ENCODE measurements at places on chromosomes 3 and 15.

GRCh38 chr15:83057696-83058376 is 9.2 kb downstream of the BTBD1 start:
- no peak for DNase-seq

DNA sequence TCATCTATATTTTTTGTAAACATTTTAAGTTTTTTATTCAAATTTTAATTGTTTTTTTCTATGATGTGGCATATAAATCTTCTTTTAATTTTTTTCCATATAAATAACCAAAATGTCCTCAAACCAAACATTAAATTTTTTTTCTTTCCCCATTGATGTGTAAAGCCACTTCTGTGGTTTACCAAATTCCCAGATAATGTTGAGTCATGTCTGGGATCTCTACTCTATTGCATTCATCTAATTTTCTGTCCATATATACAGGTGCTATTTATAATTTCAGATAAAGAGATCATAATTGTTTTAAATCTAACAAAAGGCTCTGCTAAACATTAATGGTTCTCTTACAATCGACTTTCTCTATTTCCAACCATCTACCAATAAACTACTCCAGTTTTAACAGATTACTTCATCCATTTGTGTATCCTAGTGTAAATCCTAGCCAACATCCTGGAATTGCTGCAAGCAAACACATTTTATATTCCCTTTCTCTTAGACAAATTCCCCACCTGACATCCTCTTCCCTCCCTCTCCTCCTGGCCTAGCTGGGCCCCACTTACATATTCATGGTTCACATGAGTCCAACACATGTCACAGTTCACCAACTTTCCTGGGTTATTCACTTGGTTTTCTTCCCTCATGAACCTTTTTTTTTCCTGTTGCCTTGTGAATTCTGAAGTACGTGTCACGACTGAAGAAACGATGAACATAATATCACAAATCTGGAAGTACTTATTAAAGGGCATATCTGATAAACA is 368.0 kb upstream of the AGTR1 start:
- DNase-seq = no peak

- DNase-seq = no peak
Measured at GRCh38 chr3:48370333-48370713, 1.7 kb upstream of the FBXW12 start.

- DNase-seq = no peak
Measured at GRCh38 chr3:156109989-156110388, 10.4 kb upstream of the KCNAB1 start.

- DNase-seq = no peak
Measured at GRCh38 chr3:71537211-71537611, 46.3 kb downstream of the FOXP1 start.

- DNase-seq = no peak
Measured at GRCh38 chr3:62870321-62870720, 4.9 kb downstream of the CADPS start.

GRCh38 chr15:78797951-78798350 is 13.3 kb downstream of the ADAMTS7 start:
- DNase-seq = no peak

DNA sequence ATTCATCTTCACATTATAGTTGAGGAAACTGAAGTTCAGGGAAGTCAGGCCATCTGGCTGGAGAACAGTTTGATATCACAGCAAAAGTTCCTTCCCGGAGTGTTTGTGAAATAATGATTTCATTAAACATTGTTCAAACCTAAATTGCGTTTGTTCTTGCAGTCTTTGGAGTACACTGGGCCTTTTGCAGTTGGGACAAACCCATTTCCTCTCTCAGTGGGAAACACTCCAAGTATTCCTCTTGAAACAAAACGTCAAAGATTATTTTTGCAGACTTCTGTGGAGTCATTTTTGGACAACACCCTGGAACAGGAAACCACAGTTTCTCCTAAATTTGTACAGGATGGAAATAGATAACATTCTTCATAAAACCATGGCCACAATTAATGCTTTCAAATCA is 287.5 kb downstream of the PTPRG start:
- no peak for DNase-seq

DNA sequence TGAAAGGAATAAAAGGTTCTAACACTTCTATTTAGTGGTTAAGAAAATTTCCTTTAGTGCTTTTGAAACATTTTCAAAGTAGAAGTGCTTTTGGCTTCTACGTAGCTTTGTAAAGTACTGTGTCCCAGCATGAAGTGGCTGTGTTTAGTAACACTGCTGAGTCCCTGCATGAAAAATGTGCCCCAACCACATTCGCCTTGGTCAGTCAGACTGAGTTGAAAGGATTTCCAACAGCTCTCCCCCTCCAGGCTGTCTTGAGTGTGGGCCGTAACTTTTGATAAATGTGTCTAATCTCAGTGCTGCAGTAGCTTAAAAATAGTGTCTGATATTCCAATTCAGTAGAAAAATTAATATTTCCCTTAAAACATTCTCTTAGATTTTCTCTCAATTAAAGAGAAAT is 115.0 kb downstream of the NR1D2 start:
- no peak for DNase-seq

- no peak for DNase-seq
Measured at GRCh38 chr3:135444058-135444457, 521.5 kb upstream of the PPP2R3A start.

GRCh38 chr3:191499307-191500080 is 38.5 kb downstream of the PYDC2 start:
- no peak for DNase-seq

- DNase-seq = no peak
Measured at GRCh38 chr3:196195664-196196265, 15.4 kb downstream of the ZDHHC19 start.

GRCh38 chr3:183435661-183436060 is 7.2 kb upstream of the MCF2L2 start:
- no peak for DNase-seq

DNA sequence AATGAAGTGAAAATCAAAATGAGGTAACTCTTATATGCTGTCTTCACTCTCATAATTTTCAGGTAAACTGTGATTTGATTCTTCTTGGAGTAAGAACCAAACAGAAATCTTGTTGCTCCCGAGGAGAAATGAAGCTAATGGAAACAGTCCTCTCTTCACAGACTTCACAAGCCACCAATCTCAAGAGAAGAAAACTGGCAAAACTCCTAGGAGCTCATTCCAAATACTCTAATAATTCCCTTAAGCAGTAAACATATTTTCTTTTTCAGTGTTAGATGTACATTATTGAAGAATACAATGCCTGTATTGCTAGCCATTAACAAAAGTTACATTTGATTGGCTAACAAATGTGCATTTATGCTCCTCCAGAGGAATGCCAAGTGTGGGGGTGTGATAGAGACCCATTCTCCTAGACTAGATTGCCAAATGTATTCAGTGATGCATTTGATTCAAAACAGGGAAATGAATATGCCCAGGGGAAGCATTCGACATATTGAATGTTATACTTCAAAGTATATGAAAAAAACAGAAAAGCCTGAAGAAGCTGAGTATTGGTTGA is 11.8 kb upstream of the RIOX2 start:
- no peak for DNase-seq

- DNase-seq = no peak
Measured at GRCh38 chr3:186380622-186381380, 18.8 kb upstream of the DGKG start.

GRCh38 chr3:94185753-94186152 is 122.9 kb downstream of the NSUN3 start:
- no peak for DNase-seq

DNA sequence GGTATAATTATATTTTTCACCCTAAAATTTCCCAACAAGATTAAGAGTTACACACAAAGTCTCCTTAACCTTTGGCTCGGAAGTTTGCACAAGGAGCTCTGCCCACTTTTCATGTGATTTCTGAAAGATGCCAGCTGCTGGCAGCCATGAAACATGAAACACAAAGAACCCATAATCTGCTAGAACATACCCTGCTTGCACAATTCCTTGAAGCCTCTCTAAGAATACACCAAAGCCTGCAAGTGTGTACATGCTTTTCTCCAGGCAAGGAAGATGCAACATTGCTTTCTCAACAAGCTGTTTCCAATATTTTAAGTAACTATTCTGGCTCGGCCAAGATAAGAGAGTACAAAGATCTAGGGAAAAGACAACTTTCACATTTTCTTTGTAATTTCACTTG is 182.0 kb upstream of the WNT5A start:
- no peak for DNase-seq

- DNase-seq = no peak
Measured at GRCh38 chr3:39118079-39118478, 10.6 kb downstream of the TTC21A start.

DNA sequence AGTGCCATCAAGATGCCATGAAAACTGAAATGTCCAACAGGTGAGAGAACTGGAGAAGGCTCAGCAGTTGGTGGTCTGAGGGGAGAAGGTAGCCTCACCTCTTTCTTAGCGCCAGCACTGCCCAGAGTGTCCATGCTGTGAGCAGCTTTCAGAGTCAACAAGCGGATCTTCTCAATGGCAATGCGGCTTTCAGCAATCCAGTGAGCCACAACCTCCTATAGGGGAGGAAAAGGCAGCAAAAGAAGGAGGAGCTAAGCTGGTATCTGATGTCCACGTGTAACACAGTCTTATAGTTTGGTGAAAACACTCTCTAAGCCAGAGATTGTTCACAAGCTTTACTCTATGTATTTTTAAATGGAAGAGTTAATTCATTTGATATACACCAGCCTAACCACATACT is 36.1 kb upstream of the ACKR4 start:
- no peak for DNase-seq

DNA sequence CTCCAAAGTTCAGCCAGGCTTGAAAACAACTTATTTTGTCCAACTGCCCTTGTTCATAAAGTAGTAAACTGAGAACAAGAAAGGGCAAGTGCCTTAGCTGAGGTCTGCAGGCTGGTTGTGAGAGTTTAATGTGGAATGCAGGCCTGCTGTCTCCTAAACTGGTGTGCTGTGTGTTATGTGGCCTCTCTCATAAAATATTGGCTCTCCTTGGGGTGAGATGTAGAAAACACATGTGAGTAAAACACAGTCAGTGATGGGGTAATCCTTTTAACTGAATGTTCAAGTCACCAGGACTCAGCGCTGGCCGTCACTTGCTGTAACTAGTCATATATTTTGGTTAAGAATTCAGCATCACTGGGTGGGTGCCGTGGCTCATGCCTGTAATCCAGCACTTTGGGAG is 7.1 kb upstream of the ST6GAL1 start:
- no peak for DNase-seq

- no peak for DNase-seq
Measured at GRCh38 chr15:39502082-39502447, 78.8 kb upstream of the THBS1 start.

DNA sequence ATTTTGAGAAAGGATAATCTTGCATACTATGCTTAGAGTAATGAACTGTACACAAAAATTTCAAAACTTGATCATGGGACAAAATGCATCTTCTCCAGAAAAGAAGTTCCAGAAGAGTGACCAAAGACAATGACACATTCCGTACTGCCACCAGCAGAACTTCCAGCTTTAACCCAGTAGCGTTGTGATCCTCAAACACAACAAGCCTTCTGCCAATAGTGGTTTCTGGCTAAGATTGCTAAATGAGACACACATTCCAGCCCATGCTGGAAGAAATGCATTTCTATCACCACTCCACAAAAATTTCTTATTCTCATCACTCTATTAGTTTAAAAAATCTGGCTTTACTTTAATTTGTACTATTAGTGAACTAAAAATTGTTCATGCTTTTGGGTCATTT is 334.9 kb downstream of the TBC1D5 start:
- DNase-seq = no peak

DNA sequence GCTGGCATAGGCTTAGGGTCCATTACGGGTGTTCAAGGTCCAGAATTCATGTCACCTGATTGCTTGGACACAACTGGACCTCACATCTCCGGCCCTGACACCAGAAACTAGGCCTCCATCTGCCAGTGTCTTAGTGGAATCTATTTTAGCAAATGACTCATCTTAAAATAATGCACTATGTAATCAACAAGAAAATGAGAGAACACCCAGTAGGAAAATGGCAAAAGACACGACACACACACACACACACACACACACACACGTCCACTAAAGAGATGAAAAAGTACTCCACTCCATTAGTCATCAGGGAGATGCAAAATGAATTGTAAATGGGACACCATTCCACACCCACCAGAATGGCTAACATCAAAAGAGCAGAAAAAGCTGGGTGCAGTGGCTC is 11.2 kb downstream of the APBA2 start:
- DNase-seq = no peak

GRCh38 chr15:100712226-100712625 is 109.8 kb downstream of the ASB7 start:
- no peak for DNase-seq

Measured in activated CD8-positive, alpha-beta memory T cell treated with anti-CD3 and anti-CD28 coated beads for 1 hour (primary cell).